ENCODE measurements at places on chromosomes 5 and 9. TPM values are rescaled to one million over a fixed set of nuclear protein-coding genes. Genes with fewer than 3 reads are reported as not detected.

The CCL27 gene
- total RNA-seq, result not detected

The PCDH12 gene
- 1.2 TPM for total RNA-seq

The SPOCK1 gene
- 8.4 TPM for total RNA-seq

The FKTN gene
- 8.5 TPM for total RNA-seq

The BSPRY gene
- 15.8 TPM for total RNA-seq

The FOXD4L3 gene
- total RNA-seq, result not detected

The CCL21 gene
- total RNA-seq, result 22.8 TPM

The ITK gene
- 4.1 TPM for total RNA-seq

The ASS1 gene
- 51.9 TPM for total RNA-seq

The TYRP1 gene
- total RNA-seq, result not detected

The PRPF4 gene
- total RNA-seq, result 9.9 TPM

The TIMD4 gene
- total RNA-seq, result not detected

The SFXN1 gene
- total RNA-seq, result 33.5 TPM

The MLANA gene
- total RNA-seq, result not detected

The TEX48 gene
- total RNA-seq, result not detected

The C5orf34 gene
- 7.2 TPM for total RNA-seq

The EIF4EBP3 gene
- total RNA-seq, result 8.1 TPM

The ITGA2 gene
- total RNA-seq, result 0.58 TPM

The IFNA2 gene
- total RNA-seq, result not detected

The SLC36A3 gene
- total RNA-seq, result not detected

The C5orf63 gene
- total RNA-seq, result 16.8 TPM

The CCNJL gene
- total RNA-seq, result 104 TPM

The TSC1 gene
- 42.4 TPM for total RNA-seq

The BTNL3 gene
- total RNA-seq, result 2.2 TPM

The ARID3C gene
- total RNA-seq, result not detected

The MYMK gene
- total RNA-seq, result not detected

The TUSC1 gene
- total RNA-seq, result 12.5 TPM

The GFI1B gene
- total RNA-seq, result 1.0 TPM

The CYLC2 gene
- not detected for total RNA-seq

The LMX1B gene
- total RNA-seq, result not detected

The GLRA1 gene
- total RNA-seq, result not detected

The FASTKD3 gene
- total RNA-seq, result not detected

The ARSI gene
- total RNA-seq, result 7.0 TPM

The NMUR2 gene
- total RNA-seq, result not detected

The TXNDC8 gene
- total RNA-seq, result not detected

The CAMLG gene
- total RNA-seq, result 15.6 TPM

The AP3S1 gene
- 65.2 TPM for total RNA-seq

Measured in stomach (tissue), 19 donors.